Fibroblast of skin of scalp (primary cell): ENCODE measurements at places on chromosomes 4 and X.
A peak's percentile ranks its signal among the peaks of the same experiment; 100 is the strongest.

- no peak for DNase-seq
These were observed 226.7 kb downstream of the SNCA start for GRCh38 chr4:89610236-89610635.

DNA sequence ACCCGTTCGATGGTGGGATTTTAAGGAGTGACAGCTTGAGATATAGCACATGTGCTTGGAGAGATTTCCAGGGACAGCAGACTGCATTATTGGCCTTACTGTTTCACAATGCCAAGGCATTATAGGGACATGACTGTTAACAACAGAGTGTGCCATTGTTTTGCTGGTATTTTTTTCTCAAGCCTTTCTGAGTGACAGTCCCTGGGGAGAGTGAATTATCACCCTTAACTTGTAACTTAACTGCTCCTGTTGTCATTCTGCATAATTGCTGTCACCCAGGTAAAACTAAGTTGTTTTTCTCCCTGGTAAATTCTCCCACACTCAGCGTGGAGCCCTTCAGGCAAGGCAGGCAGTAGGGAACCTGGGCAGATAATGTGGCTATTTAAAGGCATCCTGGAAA lies 989.2 kb upstream of the LCORL start:
- no peak for DNase-seq

DNA sequence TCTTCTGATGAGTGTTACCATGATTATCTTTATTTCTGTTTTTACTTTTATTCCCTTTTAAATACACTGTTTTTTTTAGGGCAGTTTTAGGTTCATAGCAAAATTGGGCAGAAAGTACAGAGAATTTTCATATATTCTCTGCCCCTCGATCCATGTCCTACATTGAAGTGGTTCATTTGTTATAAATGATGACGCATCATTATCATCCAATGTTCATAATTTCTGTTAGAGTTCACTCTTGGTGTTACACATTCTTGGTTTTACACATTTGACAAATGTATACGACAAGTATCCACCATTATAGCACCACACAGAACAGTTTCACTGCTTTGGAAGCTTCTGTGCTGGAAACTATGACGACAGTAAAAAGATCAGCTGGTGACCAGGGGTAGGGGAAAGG lies 578.1 kb upstream of the AADAT start:
- no peak for DNase-seq

DNA sequence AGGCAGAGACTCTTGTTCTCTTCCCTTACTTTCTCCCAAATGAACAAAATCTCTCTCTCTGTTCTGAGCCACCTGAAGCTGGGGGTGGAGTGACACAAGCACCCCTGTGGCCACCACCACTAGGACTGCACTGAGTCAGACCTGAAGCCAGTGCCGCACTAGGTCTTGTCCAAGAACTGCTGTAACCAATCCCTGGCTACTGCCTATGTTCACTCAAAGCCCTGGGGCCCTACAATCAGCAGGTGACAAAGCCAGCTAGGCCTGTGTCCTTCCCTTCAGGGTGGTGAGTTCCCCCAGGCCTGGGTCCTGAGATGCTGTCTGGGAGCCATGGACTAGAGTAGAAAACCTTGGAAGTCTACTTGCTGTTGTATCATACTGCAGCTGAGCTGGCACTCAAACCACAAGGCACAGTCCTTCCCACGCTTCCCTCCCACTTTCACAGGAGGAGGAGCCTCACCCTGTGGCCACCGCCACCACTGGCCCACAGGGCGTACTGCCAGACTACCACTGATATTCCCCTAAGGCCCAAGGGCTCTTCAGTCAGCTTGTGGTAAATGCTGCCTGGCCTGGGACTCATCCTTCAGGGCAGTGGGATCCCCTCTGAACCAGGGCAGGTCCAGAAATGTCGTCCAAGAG lies 119.1 kb downstream of the RTL9 start:
- DNase-seq = peak; percentile 2

GRCh38 chr4:6408263-6408662 lies 64.2 kb downstream of the PPP2R2C start:
- DNase-seq = no peak

DNA sequence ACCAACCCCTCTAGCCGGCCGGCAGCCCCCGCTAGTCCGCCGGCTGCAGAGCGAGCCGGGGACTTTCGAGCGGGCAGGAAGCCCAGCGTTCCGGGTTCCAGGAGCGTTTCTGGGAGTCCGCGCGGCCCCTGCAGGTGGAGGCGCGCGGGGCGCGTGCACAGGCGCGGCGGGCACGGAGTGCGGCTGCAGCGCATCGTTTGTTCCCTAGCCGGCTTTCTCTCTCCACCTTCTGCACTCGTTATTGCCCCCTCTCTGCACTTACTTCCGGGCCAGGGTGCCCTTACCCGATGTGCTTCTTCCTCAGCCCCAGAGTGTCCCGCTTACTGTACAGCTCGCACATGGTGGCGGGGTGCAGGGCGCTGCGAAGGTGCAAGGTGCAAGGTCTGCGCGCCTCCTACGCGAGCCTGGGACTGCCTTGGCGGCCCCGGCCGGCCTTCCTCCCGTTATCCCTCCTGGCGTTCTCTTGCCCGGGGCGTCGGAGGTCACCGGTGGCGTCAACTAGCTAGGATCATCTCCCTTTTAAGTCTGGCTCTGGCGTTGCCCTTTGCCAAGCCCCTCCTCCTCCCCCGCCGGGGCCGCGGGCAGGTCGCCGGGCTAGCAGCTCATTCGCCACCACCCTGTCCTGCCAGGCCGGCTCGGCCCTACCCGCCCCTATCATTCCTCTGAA lies at the start of gene ETNPPL:
Gene ETNPPL, minus strand, starts transcription at position 495 of the 667 bp plus-strand sequence. Its CDS starts 155 bp downstream, at position 340.
- DNase-seq = no peak

DNA sequence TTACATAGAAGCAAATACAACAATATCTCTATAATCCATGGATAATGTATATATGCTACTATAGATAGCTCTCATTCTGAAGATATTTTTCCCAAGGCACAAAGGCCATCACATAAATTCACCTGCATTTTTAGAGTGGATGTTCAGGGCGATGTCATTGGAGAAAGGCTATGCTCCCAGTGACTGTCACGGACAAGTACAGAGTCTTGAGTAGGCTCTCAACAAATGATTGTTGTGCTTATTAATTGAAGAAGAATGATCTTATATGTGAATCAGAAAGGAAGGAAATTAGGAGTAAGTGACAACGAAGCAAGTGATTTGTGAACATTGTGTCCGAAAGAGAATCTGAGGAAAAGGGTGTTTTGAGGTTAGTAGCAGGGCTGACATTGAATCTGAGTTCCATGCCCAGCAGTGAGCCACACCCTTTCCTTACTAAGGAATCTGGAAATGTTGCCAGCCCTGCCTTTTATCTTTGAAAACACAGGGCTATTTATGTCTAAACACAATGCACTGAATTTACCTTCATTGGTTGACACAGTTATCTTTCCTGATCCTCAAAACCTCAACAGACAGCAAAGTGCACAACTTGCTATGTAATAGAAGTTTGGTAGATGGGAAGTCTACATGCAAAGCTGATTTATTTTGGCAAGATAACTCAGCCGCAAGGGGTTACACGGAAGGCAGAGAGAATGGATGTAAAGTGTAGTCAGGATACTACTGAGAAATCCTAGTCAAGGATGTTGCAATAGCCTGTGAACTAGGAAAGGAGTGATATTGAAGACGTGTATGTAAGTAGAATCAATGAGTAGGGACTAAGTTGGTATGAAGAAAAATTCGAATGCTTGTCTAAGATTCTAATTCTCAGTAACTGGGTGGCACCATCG lies 50.4 kb downstream of the SORBS2 start:
- no peak for DNase-seq

GRCh38 chr4:4402966-4403365 lies 16.1 kb downstream of the NSG1 start:
- no peak for DNase-seq

DNA sequence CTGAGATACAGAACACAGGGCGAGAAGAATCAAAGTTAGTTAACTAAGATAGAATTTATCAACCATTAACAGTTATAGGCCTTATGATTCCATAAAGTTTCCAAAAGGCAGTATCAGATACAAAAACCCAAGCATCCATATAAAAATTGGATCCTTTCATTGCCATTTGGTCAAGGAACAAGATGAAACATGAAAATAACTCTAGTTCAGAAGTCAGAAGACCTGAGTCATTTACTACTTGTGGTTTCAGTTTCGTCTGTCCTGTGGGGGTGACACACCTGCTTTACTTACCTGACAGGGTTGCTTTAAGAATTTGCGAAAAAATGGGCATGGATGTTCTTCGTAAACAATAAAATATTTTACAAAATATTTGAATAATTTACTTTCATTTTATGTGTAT lies 130.8 kb downstream of the ANAPC10 start:
- DNase-seq = no peak

DNA sequence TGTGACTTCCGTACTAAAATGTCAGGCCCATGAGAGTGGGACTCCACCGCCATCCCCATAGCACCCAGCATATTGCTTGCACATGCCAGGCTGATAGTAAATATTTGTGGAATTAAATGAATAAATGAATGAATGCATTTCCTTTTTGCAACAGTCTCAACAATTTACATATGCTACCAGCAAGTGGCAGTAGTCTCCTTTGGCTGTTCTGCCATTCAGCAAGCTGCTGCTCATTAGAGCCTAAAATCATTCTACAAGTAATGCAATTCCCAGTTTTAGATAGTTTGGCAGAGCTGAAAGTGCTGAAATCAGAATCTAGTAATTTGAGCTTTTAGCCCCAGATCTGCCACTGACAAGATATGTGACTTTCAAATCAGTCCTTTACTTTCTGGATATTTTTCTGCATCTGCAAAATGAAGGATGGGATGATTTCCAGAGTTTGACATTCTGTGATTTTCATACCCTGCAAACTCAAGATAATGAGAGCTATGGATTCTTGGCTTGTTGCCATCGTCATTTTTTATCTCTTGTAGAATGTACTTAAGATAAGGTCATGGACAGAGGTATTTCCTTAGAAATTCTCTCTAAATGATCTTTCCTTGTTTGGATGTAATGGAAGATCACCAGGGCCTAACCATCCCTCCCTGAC lies 35.7 kb upstream of the INTS6L start:
- DNase-seq = peak; percentile 46

- DNase-seq = no peak
These were observed 82.8 kb upstream of the LIMCH1 start for GRCh38 chr4:41455206-41455605.

- DNase-seq = peak; percentile 38
These were observed 105.0 kb downstream of the TBL1X start for GRCh38 chrX:9569876-9570301.

DNA sequence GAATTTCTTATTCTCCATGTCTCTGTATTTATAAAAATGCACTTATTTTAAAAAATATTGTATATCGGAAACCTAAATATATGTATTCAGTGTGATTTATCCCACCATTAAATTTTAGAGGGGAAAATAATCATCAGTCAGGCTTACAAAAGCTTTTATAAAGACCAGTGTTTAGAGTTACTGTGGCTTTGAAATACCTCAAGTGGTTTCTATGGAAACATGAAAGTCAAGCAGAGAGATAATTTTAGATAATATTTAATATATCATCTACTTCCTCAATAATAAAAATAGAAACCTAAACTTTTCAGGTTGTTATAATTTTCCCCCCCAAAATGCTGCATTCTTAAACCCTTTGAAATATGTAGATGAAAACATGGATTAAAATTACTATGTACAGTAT lies 332.9 kb upstream of the PITX2 start:
- no peak for DNase-seq

DNA sequence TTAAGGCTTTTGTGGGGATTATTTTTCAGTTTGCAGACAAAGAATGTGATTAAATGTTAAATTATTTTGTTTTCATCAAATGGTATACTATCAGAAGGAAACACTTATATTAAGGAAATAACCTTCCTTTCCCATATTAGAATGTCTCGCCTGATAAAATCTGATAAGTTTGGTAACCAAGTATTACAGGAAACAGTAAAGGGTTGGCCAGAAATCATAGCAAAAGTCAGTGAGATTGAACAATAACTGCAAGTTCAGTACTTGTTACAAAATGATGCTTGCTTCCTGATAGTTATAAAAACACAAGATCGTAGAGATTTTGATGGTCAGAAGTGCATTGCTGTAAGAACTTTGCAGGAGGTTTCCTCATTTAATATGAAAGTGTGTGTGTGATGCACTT lies 40.5 kb downstream of the FABP2 start:
- DNase-seq = no peak

GRCh38 chrX:111340054-111340453 lies 69.8 kb upstream of the CAPN6 start:
- DNase-seq = no peak

GRCh38 chr4:147833254-147833653 lies 101.4 kb downstream of the ARHGAP10 start:
- no peak for DNase-seq

DNA sequence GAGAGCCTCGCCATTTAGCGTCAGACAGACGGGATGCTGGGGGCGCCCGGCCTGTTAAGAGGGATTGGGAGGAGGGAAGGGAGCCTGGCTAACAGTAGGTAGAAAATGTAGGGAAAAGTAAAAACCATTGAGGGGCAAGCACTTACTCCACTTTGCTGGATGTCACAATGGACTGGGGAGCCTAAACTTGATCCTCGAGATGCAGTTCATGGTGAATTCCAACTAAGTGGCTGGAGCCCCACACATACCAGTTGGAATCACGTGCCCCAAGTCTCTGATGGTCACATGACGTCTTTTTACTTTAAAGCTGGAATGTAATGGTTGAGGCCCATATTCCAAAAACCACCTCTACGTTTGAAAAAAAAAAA lies 1.5 kb downstream of the PLS3 start:
- DNase-seq = peak; percentile 60

GRCh38 chr4:21947791-21948346 lies 703 bp downstream of the KCNIP4 start:
- DNase-seq = no peak

GRCh38 chrX:97898798-97899197 lies 1015.1 kb downstream of the RPA4 start:
- DNase-seq = peak; percentile 65

- no peak for DNase-seq
These were observed 720.0 kb downstream of the PCDH18 start for GRCh38 chr4:136812100-136812880.

- DNase-seq = no peak
These were observed 78.9 kb downstream of the RRAGB start for GRCh38 chrX:55796496-55796895.

- no peak for DNase-seq
These were observed 33.8 kb upstream of the TRIM2 start for GRCh38 chr4:153170407-153170806.

- DNase-seq = peak; percentile 35
These were observed 544.5 kb downstream of the PPP4R3C start for GRCh38 chrX:26918631-26919030.

- peak; percentile 76 for DNase-seq
These were observed 33.6 kb downstream of the CLCN4 start for GRCh38 chrX:10190367-10190766.

GRCh38 chrX:104112326-104112951 lies at the start of gene ZCCHC18:
Gene ZCCHC18, plus strand, starts transcription at chrX:104112523. Its CDS starts 1,589 bp downstream, at chrX:104114112.
- peak; percentile 51 for DNase-seq

DNA sequence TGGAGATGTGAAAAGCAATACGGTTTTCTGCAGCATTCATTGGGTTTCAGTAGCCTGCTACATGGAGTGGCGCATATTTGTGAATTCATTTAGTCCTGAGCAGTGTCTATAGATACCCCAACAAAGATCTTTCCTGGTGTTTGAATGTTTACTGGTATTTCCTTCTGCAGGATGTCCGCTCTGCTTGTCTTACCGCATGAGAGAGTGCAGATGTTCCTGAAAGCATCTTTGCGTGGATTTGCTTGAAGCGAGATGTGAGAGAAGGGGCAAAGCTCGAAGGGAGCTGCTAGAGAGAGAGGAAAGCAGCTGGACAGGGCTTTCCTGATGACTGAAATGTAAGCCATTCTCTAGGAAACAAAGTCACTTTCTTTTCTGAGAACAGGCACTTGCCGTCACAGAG lies 40.9 kb upstream of the GYPA start:
- no peak for DNase-seq

GRCh38 chr4:6041800-6042199 lies 23.6 kb upstream of the C4orf50 start:
- no peak for DNase-seq

- DNase-seq = no peak
These were observed 141.0 kb downstream of the IL1RAPL2 start for GRCh38 chrX:104707042-104707441.
